ENCODE measurements at places on chromosomes 2 and 18.

- no peak for DNase-seq
These were observed 27.2 kb downstream of the KIF1A start for GRCh38 chr2:240792629-240793312.

- DNase-seq = no peak
These were observed 338.9 kb upstream of the SETBP1 start for GRCh38 chr18:44341759-44342158.

GRCh38 chr18:50836521-50836957 lies 16.7 kb upstream of the MRO start:
- no peak for DNase-seq

- no peak for DNase-seq
These were observed 42.4 kb upstream of the PDK1 start for GRCh38 chr2:172513524-172513900.

- DNase-seq = no peak
These were observed 7.2 kb upstream of the LBH start for GRCh38 chr2:30224151-30224550.

- DNase-seq = no peak
These were observed 297.0 kb upstream of the COL3A1 start for GRCh38 chr2:188677142-188677541.

- DNase-seq = no peak
These were observed 100.7 kb upstream of the ZFP36L2 start for GRCh38 chr2:43327119-43327518.

DNA sequence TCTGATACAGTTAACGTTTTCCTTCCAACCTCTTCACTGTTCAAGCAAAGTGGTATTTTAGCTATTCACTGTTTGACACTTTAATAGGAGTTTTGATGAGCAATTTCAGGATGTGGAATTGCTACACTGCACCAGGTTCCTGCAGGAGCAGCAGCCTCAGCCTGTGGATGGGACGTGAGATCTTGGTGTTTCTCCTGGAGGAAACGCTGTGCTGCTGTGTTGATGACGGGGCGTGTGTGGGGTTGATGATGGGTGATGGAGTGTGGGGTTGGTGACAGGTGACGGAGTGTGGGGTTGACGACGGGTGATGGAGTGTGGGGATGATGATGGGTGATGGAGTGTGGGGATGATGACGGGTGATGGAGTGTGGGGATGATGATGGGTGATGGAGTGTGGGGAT lies 98.9 kb downstream of the RTP5 start:
- DNase-seq = no peak

GRCh38 chr2:73031725-73032701 lies 39.5 kb downstream of the SFXN5 start:
- no peak for DNase-seq

GRCh38 chr18:34704823-34705222 lies 5.3 kb upstream of the DTNA start:
- DNase-seq = no peak

GRCh38 chr2:156565066-156565710 lies 129.0 kb downstream of the GPD2 start:
- DNase-seq = no peak

- no peak for DNase-seq
These were observed 14.6 kb downstream of the TMEM163 start for GRCh38 chr2:134704173-134704572.

GRCh38 chr2:235690809-235691450 lies 197.1 kb downstream of the AGAP1 start:
- DNase-seq = no peak

DNA sequence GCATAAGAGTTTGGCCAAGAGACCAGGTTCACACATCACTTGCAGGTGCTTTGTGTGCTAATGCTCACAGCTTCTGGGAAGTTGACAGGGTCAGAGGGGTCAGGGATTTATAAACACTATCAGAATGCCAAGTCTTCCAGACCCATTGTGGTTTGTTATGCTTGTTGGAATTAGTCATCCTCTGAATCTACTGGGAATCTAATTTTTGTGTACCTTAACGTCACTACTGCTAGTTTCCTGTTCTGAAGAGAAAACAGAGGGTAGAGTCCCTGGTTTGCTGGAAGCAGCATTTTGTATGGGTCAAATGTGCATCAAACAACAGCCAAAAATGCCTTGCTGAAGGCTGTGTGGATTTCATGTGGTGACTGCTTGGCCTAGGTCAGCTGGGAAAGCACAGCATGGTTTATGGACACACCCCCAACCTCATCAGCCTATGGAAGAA lies 33.3 kb downstream of the ANTXR1 start:
- DNase-seq = no peak

DNA sequence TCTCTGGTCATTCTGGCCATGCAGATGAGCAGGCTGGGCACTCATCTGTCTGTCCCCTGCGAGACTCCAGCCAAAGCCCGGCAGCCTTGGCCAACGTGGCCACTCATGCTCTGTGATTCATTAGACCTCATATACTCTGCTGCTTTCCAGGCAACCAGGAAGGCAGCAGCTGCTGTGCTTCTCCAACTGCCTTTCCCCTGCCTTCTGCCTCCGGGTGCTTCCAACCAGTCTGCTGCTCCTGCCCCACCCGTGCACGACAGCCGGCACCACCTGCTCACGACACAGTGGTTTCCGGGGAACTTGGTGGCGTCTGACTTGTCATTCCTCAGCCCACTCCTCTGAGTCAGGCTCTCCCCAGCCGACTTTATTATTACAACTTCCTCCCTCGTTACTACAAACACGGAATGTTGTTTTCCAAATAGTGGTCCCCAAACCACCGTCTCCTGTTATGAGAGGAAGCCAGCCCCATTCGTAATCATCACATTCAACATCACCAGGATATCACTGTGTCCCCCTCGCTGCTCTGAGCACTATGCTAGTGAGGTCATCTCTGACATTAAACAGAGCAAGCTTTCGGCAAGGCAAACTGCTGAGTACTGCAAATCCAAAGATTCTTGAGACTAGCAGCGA lies 392.4 kb downstream of the ALK start:
- DNase-seq = no peak

DNA sequence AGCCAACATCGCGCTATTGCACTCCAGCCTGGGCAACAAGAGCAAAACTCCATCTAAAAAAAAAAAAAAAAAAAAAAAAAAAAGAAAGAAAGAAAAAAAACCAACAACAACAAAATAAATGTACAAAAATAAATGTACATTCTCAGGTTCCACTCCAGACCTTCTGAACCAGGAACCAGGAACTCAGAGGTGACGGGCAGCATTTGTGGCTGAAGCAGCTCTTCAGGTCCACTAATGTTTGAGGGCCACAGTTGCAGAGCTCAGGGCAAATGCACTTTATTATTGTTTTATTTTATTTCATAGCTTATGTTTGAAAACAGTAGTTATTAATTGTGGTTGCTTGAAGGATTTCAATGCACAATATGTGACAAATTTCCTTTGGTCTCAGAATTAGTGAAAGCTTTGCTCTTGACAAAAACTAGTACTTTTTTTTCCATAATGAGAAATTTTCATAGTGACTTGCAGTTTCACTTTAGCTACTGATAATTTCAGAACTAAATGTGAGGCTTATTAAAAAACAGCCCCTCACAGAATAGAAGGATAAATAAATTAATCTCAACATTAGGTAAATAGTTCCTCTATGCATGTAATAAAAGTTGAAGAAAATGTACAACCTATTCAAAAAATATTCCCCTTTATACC lies 378.4 kb upstream of the SPHKAP start:
- no peak for DNase-seq

DNA sequence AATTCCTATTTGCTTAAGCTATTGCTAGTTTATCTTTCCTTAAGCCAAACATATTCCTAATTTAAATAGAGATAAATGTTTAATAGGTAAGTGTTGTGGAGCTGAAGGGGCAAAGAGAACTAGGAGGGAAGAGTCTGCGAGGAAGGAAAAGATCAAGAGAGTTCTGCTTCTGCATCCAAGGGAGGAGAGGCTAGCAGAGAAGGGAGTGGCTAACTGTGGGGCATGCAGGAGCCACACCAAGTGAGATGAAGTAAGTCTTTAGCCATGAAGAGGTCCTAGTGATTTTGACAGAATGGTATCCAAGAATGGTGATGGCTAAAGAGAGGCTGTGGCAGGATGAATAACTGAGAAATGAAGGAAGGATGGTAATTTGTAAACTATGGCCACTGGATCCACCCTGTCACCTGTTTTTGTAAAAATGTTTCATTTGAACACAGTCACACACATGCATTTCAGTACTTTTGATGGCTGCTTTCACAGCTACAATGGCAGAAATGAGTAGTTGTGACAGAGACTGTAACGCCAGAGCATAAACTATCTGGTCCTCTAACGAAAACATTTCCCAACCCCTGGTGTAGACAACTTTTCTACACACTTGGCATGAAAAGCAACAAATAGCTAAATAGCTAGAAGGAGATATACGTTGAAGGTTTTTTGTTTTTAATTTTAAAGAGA lies 15.6 kb downstream of the TPGS2 start:
- DNase-seq = no peak

- DNase-seq = no peak
These were observed 20.6 kb downstream of the SMAD7 start for GRCh38 chr18:48929941-48930713.

DNA sequence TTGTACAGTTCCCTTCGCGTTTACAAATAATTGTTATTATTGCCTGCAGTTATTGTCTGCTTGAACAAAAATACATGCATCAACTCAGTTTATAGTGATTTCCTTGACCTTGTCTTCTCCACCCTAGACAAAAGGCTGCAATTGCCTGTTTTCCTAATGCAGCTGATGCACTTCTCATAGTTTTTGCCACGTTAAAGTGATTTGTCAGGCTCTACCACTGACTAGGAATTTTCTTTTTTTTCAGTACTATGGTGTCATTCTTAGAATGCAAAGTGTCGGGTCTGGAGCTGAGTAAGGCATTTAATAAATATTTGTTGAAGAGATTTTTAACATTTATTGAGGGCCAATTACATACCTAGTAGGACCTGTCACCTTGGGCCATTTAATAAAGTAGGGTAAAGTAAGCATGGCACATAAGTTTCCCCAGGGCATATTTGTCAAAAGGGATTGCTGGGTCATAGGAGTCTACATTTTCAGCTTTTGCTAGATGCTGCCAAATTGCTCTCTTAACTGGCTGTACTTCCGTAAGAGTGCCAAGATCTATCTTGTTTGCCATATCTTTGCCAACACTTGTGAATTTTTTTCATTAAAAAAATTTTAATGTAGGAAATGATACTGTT lies 24.1 kb downstream of the ACSL3 start:
- DNase-seq = no peak

DNA sequence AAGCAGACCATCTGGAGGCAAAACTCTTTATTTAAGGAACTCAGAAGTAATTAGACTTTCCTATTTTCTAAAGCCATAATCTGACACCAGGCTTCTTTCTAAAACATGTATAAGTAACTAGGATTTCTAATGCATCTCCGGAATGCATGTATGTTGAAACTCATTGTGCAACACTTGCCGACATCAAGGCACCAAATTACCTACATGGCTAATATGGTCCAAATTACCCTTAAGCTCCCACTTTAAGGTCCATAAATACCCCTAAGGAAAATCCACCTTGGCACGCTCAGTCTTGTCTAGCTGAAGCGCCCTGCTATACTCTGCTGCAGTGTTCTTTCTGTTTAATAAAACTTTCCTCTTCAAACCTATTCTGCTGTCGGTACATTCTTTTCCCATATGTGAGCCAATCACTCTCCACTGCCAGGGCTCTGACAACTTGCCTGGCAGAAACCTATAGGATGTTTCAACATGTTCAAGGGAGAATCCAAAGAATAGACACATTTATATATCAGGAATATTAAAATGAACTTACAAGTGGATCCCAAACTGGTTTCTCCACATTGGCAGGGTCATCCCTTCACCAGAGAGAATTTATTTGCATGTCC lies 171.9 kb downstream of the GALNT1 start:
- no peak for DNase-seq

- no peak for DNase-seq
These were observed 10.1 kb downstream of the IWS1 start for GRCh38 chr2:127516041-127516762.

DNA sequence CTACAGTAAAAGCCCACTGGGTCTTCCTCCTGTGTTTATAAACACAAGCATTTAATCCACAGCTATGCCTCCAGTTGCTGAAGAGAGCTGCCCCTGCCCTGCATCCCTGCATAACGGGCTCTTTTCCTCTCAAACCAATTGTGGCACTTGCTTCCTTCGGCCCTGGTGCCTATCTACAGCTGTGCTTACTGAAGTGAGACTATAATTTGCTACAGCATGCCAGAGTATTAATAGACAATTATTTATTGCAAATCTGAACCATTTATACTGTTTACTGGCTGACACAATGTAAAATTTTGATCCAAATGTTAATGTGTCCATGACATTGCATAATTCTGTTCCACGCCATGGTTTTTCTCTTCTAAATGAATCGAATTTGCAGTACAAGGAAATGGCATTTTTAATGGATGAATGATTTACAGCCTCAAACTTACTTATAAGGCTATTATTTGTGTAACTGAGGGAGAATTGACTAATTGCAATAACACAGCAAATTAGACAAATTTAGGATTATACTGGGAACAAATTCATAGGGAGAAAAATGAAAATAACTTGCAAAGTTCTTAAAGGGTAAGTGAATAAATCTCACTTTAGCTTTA lies 457.0 kb upstream of the HNRNPA3 start:
- DNase-seq = no peak

DNA sequence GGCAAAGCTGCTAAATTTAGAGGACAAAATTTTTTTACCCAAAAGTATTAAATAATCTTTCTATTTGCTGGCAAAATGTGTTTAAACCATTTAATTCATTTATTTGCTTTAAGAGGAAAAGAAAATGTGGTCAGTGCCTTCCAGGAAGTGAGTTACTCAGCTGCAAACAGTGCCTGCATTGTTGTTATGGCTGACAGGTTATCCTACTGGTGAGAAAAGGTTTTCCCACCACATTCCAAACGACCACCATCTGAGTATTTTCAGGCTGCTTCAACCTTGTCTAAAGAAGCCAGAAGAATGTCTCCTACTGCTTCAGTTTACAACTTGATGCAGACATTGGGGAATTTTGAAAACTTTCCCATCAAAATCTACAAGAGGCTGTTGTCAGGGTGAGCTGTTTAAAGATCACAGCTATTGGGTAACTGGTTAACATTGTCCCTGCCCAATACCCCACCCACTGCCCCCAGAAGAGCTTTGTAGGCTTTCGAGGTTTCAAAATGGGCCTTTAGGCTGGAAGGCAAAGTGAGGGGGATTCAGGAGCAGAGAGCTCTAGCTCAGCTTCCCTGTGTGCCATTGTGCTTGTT lies 461.3 kb upstream of the FANCL start:
- no peak for DNase-seq
